ENCODE measurements at places on chromosomes 3 and 15.

GRCh38 chr15:68206711-68207151, 1.6 kb upstream of the CALML4 start:
- no peak for DNase-seq

- DNase-seq = no peak
Observed at GRCh38 chr15:80654299-80654698, 40.8 kb upstream of the ABHD17C start.

DNA sequence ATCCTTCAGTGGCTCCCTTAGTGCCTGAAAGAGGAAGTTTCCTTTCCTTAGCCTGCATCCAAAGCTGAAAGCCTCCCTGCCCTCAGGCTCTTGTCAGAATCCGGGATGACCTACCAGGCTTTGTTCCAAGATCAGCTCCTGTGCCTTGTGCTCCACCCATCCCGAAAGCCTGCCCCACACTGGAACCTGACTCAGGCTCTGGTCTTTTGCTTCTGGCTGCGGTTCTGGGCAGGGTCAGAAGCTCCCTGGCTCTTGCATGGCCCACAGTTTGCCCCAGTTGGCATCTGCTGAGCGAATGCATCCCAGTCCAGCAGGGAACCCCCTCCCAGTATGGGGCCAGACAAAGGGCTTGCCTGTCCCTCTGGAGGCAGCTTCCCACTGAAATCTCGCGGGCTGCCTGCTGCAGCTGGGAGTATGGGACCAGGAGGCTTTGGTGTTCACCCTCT, 25.9 kb upstream of the KIF23 start:
- DNase-seq = no peak

GRCh38 chr3:112424394-112424793, 74.9 kb downstream of the BTLA start:
- DNase-seq = no peak

DNA sequence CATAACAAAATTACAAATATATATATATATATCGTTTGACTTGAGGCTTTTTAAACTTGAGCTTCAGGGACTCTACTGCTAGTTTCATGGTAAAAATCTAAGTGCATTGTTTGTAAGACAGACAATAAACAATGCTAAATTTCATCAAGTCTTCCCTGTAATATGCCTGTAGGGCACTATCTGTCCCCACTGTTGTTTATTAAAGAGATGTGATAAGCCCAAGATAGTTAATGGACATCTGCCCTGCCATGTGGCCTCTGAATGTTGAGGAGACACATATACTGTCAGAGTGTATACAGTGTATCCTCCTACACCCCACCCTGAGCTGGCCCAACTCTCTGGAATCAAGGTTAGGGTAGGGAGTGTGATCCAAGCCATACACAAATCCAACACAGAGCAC, 15.1 kb upstream of the EIF1B start:
- DNase-seq = no peak

GRCh38 chr3:50172626-50173220, 17.6 kb downstream of the SEMA3F start:
- no peak for DNase-seq
